GM03348 (cell line): ENCODE measurements at places on chromosomes 5 and 9.

DNA sequence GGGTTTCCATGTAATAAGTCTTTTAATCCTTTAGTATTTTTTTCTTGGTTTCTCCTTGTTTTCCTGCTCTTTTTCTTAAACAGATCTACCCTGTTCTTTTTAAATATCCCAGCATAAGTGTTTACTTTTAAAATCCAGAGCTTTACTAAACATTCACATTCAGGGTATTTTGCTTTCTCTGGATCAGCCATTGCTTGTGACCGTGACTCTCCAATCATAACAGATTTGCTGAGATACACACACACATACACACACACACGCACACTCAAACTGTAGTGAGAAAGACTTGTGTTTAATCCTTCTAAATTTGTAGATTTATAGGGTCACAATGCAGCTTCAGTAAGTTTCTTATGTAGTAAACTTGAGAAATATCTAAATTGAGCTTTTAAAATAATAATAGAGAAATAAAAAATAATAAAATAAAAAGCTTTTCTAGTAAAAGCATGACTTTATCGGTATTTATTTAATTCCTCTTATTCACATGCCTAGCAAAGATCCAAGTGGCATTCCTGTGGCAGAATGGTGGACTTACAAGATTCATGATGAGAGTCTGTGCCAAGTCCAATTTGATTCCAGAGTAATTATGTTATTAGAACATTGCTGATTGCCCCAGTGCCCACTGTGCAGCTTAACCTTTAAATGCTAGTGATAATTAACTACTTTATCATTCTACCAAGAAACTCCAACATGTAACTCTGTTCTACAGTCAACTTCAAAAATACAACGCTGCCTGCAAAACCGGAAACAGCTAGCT, 129.0 kb downstream of the TLE4 start:
- no peak for DNase-seq

DNA sequence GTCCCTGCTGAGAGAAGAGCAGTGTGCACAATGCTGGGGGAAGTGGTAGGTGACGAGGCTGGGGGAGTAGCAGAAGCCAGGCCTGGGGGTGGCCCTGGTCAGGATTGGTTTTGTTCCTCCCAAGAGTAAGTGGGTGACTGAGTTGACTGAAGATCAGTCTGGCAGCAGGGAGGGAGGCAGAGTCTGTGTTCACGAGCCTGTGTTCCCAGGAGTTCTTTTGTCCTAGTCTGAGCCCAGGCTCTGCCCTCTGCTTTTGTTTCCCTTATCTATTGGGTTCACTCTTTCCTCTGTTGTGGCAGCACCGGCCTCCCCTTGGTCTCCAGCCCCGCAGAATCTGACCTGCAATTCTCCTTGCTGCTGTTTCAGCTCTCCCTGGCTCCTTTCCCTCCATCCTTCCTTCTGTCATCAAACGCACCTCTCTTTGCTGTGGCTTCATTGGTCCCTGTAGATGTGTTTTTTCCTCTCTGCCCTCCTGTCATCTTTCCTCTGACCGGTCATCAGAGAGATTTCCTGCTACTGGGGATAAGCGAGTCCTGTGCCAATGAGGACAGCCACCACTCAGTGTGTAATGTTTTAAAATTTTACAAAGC, 607.4 kb downstream of the KIF4B start:
- no peak for DNase-seq

DNA sequence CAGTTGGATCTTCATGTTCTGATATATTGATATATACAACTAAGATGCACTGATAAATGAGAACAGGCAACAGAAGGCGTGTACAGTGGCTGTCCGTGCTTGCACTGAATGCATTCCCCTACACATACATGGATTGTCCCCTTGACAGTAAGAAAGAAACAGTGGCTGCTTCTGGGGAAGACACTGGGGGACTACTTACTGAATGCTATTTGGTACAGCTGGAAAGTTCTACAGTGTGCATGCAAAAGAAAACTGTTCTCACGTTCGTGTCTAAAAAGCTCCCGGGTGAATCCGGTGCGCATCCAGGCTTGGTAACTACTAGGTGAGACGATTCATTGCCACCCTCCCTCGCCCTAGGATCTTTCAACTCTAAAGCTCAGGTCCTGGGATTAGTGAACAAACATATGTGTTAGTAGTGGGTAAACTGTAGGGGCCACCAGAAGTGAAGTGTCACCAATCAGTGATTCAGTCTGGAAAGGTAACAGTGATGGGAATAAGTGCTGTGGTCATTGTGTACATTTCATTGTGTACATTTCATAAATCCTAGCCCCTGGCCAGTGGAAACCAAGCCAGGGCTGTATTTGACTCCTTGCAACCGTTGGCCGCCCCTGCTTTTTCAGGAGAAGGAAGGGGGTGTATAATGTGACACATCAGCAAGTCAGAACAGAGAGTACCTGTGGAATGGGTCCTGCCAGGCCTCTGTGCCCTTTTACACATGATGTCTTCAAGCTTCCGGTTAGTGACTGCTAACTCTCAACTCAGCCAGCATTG, 46.3 kb upstream of the BOD1 start:
- no peak for DNase-seq

GRCh38 chr5:173714551-173715428, 98.3 kb upstream of the BOD1 start:
- peak; percentile 72 for DNase-seq

DNA sequence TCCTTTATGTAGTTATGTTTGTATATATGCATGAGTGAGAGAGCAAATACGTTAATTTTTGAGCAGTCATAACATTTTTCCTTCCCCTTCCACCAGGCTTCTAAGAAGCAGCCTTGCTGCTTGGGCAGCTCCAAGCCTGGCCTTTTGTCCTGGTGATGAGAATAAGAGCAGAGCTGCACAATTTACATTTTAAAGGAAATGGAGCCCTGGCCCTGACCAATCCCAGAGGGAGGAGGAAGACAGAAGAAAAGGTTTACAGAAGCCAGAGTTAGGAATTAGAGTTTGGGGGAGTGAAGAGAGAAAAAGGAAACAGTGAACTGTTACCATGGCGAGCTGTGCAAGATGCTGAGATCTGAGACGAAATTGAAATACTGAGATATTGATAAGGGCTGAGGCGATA, 25.3 kb upstream of the EFNA5 start:
- DNase-seq: no peak

DNA sequence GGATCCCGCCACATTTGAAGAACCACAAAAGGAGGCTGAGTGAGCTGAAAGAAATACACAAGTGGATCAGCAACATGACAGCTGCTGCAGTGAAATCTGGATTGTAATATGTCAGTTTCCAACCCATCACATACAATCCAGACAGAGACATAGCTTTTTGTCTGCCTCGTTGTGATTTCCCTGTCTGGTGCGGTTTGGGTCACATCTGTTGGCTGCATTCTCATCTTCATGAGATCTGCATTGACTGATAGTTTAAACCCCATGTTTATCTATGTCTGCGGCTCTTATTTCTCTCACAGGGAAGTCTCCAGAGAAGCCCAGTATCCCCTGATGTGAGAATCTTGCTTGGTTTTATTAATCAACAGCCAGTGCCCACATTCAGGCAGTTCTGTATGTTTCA, 403.1 kb upstream of the ZNF608 start:
- no peak for DNase-seq
